ENCODE measurements at places on chromosomes 2 and 18.
A peak's percentile ranks its signal among the peaks of the same experiment; 100 is the strongest.

DNA sequence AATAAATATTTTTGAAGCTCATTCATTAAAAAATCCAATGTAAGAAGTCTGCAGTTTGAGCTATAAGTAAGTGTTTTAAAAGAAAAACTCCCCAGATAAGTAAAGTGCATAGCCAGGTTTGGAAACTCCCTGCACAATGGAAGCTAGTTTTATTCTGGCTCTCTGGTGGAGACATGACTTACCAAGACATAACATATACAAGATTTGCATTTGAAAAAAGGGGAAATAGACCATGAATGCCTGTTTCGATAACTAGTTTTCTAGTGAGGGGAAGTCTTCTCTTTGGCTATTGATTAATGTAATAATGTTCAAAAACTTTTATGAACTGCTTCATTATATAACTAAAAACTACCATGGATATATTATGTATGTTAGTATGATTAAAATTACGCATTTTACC is 435.2 kb downstream of the ARHGAP15 start:
- DNase-seq = no peak

- DNase-seq = no peak
Observed at GRCh38 chr2:30645081-30645744, 162.0 kb downstream of the CAPN13 start.

DNA sequence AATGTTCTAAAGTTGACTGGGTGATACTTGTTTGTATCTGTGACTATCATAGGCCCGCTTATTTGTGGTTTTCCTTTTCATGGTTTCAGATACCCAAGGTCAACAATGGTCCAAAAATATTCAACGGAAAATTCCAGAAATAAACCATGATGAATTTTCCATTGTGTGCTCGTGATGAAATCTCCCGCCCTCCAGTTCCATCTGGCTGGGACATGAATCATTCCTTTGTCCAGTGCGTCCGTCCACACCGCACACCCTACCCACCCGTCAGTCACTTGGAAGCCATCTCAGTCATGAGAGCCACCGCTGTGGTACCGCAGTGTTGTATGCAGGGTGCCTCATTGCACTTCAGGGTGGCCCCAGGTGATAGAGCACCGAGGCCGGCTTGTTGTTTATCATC is 268.2 kb upstream of the PXDN start:
- DNase-seq = no peak

GRCh38 chr2:65360441-65360840 is 72.0 kb downstream of the SPRED2 start:
- no peak for DNase-seq

DNA sequence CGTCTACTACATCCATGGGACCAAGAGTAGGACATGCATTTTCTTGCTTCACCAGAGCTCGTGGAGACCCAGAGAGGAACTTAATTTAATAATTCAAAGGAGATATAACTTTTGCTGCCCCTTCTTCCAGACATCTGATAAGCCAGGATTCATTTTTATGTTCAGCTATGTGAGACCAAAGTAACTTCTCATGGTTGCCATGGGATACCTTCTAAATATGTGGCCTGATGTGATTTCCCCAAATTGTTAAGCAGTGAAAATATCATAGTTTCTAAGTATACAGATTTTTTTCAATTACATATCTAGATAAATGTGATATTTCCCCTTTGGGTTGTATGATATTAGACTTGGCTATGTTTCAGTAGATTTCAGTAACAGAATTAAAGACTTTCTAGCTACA is 185.5 kb upstream of the FN1 start:
- DNase-seq = no peak

DNA sequence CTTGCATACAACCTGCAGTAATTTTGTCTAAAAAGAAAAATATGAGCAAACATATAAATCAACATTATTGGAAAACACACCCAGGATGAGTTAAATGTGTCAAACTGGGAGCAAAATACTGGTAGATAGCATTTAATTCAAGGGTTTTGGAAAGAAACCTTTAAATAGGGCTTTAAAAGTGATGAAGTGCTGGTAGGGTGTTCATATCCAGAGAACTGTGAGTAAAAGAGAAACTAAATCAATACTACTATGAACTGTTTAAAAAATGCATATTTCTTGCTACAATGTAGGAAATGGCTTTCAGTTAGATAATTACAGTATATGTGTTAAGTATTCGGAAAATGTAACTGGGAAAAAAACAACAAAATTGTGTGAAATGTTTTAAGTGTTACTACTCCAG is 117.8 kb downstream of the ATAD2B start:
- DNase-seq = no peak

DNA sequence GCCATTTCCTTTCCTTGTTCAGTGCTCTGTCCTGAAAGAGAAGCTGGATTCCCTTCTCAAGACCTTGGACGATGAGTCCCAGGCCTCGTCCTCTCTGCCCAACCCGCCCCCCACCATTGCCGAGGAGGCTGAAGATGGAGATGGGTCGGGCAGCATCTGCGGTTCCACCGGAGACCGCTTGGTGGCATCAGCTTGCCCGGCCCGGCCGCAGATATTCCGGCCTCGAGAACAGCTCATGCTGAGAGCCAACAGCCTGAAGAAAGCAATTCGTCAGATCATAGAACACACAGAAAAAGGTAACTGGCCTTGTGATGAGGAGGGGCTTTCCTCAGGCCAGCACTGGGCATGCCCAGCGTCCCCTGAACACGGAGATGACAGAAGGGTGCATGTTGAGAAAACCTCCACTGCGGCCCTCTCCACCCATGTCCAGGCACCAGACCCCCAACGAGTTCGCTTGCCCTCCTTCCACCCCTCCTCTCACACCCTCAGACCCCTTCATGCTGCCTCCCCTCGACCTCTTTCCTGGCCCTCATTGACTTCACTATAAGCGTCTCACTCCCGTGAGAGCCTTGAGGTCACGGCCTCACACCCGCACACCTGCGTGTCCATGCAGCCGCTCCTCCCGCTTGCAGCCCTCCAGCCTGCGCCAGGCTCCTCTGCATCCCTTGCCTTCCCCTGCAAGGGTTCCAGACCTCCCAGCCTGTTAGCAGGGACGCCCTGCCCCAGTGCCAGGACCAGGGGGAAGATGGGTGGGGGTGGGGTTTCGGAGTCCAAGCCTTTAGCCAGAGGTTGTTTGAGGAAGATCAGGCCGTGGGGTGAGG is 95.0 kb downstream of the DGKD start:
- DNase-seq = no peak

- DNase-seq = no peak
Observed at GRCh38 chr2:159501743-159502142, 114.6 kb downstream of the BAZ2B start.

- no peak for DNase-seq
Observed at GRCh38 chr2:129812071-129812470, 167.4 kb upstream of the RAB6C start.

DNA sequence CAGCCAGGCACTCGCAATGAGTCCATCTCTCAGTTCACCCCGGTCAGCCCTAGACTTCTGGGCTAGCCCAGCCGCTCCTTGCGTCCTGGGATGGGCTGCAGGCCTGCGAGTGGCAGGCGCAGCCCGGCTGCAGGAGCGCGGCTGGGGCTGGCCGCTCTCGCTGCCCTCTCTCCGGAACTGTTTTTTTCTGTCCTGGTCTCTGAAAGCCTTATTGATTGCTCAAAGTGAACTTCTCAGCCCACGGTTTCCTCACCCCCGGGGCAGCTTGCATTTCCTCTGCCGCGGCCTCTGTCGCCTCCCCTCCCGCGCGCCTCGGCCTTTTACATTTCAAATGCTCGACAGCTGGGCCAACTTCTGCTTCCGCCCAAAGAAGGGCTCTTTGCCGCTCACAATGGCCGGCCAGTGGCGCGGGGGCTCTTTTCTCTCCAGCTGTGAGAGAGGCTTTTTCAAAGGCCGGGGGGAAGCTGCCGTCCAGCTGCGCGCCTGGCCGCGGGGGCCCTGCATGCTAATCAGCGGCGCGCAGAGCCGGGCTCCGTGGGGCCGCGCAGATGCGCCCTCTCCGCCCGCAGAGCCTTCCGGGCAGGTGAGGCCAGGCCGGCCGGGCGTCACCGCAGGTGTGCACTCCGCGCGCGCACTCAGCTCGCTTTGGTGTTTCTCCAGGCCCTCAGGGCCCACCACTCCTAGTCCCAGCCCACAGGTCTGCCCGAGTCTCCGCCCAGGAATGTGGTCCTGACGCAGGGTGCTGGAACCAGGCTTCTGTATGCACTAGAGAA is 513.8 kb downstream of the RNF144A start:
- peak; percentile 33 for DNase-seq

- DNase-seq = no peak
Observed at GRCh38 chr2:30666266-30666874, 140.9 kb downstream of the CAPN13 start.

DNA sequence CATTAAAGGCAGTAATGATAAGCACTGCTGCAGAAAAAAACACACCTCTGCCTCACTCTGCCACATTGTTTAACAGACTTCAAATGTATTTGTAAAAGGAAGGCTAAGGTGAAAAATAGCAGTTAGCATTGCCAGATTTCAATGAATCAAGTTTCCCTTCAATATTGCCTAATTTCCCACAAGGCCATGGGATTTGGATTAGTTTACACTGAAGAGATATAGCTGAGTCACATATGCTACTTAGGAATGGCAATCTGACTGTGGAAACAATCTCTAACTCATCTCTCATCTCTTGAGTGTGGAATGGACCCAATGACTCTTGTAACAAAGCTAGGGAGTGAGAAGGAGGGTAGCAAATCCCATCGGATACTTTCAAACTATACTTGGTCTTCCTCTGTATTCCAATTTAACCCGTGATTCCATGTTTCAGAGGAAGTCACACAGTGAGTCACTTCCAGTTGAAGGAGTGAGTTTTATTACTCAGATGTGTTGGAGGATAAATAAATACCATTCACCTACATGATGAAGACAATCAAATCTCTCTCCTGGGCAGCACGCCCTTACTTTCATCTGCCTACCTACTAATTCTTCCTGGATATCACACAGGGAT is 5.1 kb downstream of the B4GALT6 start:
- no peak for DNase-seq

DNA sequence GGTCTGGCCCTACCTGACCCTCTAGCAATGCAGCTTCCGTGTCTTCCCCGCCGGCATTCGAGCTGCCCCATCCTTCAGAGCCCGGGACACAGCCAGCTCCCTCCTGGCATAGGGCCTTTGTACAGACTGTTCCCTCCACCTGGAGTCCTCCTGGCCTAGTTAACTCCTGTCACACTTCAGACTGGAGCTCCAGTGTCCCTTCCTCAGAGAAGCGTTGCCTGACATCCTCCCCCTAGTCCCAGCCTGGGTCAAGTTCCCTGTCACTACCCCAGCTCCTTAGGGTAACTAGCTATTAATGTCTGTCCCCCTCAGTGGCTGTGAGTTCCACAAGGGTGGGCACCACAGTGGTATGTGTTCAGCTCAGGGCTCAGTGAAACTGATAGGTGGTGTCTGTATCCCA is 45.5 kb upstream of the LOXHD1 start:
- DNase-seq = no peak

- DNase-seq = no peak
Observed at GRCh38 chr2:143361346-143361745, 232.1 kb downstream of the ARHGAP15 start.

GRCh38 chr2:127161176-127162136 is 54.5 kb upstream of the BIN1 start:
- no peak for DNase-seq

- no peak for DNase-seq
Observed at GRCh38 chr2:114127372-114127771, 237.5 kb downstream of the ACTR3 start.

- DNase-seq = no peak
Observed at GRCh38 chr2:20745924-20746555, 76.9 kb downstream of the LDAH start.

GRCh38 chr2:215903203-215903602 is 110.1 kb downstream of the MREG start:
- DNase-seq = no peak

DNA sequence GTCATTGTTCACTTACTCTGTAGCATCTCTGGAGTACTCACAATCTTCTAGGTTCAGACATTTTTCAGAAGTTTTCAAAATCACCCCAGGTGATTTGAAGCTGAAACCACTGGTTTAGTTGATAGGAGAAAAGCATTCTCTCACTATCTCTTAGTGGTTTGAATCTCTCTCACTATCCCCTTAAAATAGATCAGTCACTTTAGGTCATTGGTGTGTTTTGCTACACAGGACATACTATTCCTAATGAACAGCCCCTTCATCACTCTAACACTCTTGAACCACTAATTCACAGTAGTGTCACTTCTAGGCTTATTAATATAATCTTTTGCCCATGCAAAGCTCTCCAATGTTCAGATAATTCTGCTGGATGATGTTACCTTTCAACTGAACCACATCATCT is 34.5 kb downstream of the LYPD6 start:
- DNase-seq = no peak

- DNase-seq = no peak
Observed at GRCh38 chr2:33144243-33144642, 197.5 kb downstream of the LTBP1 start.

- no peak for DNase-seq
Observed at GRCh38 chr18:79556829-79557585, 122.6 kb upstream of the CTDP1 start.

Data from naive thymus-derived CD4-positive, alpha-beta T cell (primary cell).